ENCODE measurements at places on chromosomes 7 and 10.

GRCh38 chr10:77290528-77291155 lies 347.0 kb downstream of the KCNMA1 start:
- no peak for DNase-seq

DNA sequence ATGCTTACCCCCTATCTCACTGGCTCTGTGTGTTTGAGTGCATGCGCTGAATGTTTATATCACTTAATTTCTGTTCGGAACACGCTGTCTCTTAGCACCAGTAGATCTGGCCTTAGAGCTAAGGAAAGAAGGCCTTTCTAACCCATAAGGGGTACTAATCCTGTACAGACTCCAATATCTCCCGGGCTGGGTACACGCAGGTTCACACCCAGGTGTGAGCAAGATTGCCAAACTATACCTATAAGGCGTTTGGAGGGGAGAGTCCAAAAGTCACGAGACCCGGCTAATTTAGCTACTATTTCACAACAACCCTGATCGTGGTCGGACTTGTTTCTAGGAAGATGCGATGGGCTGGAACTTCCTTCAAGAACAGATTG lies 727 bp upstream of the PDSS1 start:
- DNase-seq, result no peak

DNA sequence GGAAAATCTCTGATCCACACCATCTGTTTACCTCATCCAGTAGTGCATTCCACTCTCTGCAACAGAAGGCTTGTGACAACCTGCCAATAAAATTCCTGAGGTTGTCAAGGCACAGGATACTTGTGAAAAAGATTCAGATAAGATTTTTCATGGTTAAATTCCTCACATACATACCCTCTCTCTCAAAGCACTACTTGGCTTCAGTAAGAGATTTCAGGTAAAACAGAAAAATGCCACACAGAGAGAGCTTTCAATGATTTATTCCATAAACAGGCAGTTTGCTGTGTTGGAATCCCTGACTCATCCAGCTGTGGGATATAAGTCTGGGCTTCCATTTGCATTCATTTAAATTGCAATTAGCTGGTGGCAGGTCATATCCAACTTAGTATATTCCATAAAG lies 99.7 kb upstream of the CAV2 start:
- DNase-seq, result no peak

DNA sequence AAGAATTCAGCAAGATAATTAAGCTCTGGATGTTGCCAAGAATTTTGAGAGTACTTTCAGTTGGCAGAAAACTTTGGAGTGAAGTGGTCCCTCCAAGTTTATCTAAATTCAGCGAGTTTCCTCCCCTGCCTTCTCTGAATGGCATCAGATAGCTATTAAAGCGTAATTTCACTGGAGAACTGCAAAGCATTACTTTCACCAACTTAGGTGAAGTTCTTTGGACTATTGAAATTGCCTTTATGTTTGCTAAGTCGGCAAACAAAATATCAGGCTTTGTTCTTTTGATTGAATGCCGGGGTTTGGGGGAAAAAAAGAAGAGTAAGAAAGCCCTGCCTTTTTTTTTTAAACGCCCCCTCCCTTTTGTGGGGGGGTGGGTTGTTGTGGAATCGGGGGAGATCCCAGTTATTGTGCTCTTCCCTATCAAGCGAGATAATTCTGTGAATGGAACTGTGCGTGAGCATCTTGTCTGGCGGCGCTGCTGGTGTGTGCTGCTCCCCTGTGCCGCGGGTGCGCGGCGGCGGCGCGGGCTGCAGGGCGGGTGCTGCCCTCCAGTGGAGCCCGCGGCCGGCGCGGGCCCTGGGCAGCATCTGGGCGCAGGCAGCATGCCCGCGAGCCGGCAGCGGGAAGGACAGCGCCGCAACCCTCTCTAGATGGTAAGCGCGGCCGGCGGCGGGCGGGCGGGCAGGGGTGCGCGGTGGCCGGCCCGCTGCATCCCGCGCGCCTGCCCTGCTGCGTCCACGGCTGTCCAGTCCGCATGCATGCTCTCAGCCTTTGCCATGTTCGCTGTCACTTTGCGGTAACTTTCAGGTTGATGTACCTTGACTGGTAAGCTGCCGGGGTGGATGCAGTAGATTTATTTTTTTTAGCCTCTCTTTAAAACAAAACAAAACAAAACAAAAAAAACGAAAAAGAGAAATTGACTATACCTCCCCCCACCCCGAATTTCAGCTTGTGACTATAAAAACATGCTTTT lies 176.5 kb downstream of the TCF7L2 start:
- DNase-seq, result no peak

DNA sequence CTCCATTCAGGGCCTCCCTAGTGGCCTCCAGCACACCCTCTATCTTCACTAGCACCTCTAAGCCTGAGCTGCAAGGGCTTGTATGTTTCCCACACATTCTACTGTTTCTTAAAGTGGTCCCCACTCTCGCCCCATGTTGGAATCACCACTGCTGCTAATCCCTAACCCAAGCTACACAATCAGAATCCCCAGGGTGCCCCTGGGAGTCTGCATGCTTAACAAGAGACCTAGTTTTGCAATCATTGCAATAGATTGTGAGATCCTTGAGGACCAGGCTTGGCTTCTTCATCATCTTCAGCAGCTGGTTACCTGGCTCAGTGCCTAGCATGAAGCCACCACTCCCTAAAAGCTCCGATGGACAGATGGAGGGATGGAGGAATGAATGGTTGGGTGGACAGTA lies 113.9 kb downstream of the MYOF start:
- DNase-seq, result no peak

GRCh38 chr7:157309988-157310668 lies 26.7 kb upstream of the DNAJB6 start:
- no peak for DNase-seq

GRCh38 chr7:112580717-112581435 lies 100.1 kb downstream of the LSMEM1 start:
- no peak for DNase-seq

- DNase-seq, result no peak
Observed at GRCh38 chr7:67451306-67451705, 454.7 kb downstream of the TYW1 start.

GRCh38 chr10:70461397-70462348 lies 16.9 kb upstream of the PALD1 start:
- no peak for DNase-seq

GRCh38 chr10:95675403-95676116 lies 18.2 kb downstream of the TCTN3 start:
- DNase-seq, result no peak

DNA sequence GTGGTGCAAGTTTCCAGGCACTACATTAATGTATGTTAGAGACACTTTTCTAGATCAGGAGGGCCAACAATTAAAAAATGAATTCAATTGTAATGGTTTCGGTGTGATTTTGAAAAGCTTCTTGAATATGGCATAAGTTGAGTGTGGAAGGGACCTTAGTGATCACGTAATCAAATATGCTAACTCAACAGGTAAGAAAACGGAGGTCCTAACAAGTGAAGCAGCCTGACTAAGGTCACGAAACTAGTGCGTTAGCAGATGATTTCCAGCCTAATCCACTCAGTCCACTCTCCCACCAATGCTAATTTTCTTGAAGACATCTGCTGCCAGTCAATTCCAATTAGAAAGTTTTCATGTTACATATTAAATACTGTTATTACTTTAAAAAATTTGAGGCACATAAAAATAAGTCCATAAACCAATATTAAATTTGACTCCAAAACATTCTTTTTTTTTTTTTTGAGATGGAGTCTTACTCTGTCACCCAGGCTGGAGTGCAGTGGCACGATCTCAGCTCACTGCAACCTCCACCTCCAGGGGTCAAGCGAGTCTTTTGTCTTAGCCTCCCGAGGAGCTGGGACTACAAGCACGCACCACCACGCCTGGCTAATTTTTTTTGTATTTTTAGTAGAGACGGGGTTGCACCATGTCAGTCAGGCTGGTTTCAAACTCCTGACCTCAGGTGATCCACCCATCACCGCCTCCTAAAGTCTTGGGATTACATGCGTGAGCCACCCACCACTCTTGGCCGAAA lies 2.3 kb upstream of the RSBN1L start:
- DNase-seq, result no peak

DNA sequence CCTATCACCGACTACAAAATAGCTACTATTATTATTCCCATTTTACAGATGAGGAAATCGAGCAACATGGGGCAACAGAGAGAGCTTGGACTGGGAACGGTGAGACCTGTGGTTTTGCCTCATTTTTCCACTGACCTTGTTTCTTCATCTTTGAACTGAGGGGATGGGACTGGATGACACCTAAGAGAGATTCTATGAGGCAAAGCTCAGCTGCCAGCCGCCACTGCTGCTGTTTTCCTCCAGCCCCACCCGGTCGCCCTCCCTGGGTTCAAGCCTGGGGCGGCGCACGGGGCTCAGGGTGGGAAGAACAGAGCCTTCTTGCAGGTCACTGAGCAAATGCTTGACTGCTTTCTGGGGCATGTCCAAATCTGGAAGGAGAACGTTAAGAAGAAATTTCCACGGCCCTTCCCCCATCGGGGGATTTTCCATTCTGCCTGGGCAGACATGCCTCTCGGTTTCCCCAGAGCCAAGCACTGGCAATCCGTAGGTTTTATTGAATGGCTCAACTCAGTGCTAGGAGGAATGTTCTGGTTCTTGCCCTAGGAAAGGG lies 12.3 kb downstream of the DDIT4 start:
- no peak for DNase-seq

DNA sequence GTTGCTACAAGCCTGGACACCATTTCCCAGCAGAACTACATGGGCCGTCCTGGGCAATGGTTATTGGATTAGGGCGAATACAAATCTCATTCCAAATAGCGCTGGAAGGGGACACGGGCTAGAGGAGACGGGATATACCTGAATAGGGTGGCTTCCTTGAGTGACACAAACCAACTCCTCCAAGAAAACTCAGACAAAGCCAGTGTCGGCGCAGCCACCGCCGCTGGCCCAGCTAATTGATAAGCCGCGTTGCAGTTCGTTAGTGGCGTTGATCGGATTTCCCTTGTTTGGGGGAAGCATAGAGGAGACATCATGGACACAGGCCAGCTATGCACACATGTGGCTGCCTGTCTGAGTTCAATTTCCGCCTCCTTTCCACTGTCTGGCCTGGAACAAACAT lies 55.7 kb downstream of the EBF3 start:
- DNase-seq, result no peak

- DNase-seq, result no peak
Observed at GRCh38 chr10:78184851-78185692, 151.4 kb downstream of the RPS24 start.

DNA sequence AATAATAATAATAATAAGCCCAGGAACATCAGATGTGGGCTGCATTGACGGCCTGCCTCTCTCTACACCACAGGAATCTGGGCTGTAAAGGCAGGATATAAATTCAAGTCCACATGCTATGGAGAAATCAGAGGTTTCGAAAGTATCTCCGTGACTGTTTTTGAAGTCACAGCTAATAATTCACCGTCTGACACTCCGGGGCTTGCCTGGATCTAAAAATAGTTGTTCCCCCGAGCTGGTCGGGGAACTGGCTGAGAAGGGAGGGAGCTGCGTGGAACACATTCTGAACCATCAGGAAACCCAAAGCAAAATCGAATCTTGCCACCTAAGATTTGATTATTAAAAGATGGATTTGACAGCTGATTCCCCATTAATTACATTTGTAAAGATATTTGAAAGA lies 35.4 kb downstream of the KLF6 start:
- DNase-seq, result no peak

DNA sequence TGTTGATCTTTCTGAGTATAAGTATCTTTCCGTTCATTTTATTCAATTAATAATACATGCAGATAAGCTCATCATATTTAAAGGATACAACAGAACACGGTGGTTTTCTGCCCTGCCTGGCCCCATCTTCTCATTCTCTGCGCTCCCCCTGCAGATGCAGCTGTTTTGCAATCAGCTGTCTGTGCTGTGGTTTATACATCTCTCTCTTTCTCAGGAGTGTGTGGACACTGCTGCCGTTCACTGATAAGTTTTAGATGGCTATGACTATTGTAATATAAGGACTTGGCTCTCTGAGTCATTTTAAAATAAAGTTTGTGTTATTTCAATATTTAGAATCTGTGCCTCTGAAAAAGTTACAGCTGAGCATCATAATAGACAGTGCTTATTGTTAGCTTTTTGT lies 54.5 kb downstream of the CUL1 start:
- no peak for DNase-seq

DNA sequence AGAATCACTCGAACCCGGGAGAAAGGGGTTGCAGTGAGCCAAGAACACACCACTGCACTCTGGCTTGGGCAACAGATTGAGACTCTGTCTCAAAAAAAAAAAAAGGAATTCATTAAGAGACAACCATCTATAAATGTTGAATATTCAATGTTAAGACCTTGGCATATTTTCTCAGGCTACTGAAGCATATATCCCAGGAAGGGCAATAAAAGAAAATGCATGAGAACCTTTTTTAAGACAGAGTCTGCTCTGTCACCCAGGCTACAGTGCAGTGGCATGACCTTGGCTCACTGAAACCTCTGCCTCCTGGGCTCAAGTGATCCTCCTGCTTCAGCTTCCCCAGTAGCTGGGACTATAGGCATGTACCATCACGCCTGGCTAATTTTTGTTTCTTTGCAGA lies 165.0 kb downstream of the JMJD1C start:
- no peak for DNase-seq

- DNase-seq, result no peak
Observed at GRCh38 chr7:37344886-37345579, 103.6 kb downstream of the ELMO1 start.

DNA sequence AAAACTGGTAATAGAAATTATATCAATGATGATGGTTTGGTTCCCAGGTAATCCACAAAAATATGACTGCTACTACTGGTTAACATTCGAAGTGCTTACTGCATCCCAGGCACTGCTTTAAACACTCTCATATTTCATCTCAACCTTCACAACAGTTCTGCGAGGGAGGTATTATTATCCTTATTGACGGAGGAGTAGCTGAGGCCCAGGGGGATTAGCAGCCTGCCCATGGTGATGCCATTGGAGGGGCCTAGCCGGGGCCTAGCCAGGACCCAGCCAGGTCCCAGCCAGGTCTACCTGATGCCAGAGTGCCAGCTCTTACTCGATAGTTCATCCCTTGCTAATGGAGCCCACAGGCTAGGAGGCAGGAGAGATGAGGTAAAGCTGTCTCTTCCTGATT lies 217.1 kb downstream of the FAM107B start:
- DNase-seq, result no peak

DNA sequence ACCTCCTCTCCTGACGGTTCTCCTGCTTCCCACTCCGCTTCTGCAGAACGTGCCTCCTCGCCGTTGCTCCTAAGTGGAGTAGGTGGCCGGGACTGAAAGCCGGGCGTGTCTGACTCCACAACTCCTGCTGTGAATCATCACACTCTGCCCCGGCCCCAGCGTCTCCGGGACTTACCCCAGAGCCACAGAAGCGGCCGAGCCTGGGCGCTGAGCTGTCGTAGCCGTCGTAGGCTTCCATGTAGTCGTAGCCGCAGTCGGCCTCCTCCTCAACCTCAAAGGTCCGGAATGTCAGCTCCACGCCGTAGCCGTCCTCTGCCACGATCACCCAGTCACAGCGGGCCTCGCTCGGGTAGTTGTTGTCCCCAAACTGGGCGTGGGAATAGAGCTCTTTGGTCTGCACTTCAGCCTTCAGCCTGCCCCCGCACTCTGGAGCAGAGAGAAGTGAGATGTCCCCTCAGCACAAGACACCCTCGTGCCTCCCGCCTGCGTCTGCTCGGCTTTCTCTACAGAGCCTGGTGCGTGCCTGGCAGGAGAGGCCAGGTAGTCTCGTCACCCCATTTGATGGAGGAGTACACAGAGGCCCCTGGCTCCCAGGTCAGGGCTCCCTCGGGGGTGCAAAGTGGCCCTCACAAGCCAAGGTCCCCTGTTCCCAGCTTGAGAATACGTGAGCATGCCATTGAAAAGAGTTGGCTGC lies 11.2 kb upstream of the OPALIN start:
- no peak for DNase-seq

All from NCI-H1436 treated with DMSO at 0.1 percent for 48 hours (cell line).